ENCODE measurements at places on chromosomes 16 and 17.

DNA sequence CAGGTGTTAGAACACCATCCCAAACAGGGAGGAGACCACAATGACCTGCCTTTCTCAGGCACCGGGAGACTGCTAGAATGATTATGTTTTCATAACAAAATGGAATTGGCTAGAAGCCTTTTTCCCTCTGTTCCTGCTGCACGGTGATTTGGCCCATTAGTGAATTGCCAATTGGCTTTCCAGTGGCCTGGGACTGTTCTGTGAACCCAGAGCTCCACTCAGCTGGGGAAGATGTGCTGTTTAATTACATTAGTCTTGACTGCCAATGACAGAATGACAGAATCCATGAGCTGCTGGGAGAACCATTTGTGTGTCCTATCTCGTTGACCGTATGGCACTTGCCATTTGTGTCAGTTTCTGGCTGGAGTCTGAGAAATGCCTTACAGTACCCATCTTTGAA lies 242.9 kb downstream of the CDH11 start:
- DNase-seq: no peak

- DNase-seq: no peak
These were observed 42.7 kb downstream of the NT5M start for GRCh38 chr17:17345686-17346427.

DNA sequence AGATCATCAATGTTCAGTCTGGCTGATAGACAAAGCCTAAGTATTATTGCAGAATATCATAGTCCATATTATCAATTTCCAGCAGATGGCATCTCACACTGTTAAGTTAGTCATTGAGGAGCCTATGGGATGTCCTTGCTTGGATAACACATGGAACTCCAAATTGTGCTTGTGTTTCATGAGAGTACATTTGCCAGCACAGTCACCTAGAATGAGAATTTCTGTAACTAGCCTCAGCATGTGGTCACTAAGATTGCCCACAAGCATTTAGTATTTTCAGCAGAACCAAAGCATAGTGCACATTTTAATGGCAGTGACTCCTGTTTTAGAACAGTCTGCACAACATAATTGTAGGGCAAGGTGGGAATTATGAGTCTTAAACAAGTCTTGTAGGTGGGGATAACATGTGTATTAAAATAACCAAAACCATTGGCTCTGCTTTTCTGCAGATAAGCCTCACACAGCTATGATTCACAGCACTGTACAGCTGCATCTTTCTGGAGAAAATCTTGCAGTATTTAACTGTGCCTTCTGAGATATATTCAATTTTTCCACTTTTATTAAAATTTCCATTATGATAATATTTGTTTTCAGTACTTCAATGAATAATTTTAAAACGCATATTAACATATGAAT lies 882.8 kb upstream of the SOX9 start:
- DNase-seq: no peak

GRCh38 chr17:44190481-44190880 lies 3.7 kb downstream of the TMUB2 start:
- no peak for DNase-seq

DNA sequence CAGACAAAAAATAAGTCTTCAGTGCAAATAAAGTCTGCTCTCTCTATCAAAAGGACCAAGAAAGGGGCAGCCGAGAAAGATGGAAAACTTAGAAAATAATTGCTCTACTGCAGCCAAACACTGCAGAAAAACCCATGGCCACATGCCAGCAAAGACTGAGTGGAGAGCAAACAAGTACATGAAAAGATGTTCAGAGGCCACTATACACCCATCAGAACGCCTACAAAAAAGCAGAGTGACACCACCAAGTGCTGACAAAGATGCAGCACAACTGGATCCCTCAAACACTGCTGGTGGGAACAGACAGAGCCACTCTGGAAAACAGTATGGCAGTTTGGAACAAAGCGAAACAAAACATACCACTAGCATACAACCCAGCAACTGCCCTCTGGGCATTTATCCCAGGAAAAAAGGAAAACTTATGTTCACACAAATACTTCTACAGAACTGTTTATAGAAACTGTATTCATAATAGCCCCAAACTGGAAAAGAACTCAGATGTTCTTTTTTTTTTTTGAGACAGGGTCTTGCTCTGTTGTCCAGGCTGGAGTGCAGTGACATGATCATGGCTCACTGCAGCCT lies 36.7 kb downstream of the KIAA0753 start:
- DNase-seq: no peak

DNA sequence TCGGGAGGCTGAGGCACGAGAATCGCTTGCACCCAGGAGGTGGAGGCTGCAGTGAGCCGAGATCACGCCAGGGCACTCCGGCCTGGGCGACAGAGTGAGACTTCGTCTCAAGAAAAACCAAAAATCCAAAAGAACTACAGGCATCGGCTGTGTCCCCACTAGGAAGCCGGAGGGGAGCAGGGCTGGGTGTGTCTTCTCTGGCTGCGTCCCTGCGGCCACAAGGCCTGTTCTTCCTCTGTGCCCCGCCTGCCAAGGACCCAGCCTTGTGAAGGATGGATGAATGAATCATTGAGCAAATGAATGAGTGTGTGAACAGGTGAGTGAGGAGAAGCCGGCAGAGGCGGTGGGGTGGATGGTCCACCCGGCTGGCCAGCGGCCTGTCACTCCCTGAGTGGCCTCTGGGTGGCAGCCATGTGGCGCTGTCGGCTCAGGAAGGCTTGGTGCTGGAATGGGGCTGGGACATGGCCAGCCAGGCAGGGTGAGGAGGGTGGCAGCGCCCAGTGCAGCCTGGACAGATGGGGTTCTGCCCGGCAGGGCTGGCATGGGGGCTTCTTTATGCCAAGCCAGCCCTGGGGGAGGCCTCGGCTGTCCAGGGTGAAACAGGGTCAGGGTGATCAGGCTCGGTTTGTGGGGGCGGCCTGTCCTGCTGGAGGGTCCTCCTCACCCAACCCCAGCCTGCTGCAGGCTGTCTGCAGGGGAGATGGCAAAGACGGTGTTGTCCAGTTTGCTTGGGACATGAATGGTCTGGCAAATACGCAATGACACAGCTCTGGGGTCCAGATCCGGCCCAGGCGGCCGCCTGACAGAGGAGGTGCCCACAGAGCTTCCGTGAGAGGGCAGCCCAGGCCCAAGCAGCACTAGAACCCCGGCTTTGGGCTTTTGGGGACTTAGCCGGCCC lies 21.7 kb downstream of the SLC25A10 start:
- DNase-seq: peak; percentile 69

GRCh38 chr17:32546031-32546444 lies 59.2 kb downstream of the CDK5R1 start:
- no peak for DNase-seq

DNA sequence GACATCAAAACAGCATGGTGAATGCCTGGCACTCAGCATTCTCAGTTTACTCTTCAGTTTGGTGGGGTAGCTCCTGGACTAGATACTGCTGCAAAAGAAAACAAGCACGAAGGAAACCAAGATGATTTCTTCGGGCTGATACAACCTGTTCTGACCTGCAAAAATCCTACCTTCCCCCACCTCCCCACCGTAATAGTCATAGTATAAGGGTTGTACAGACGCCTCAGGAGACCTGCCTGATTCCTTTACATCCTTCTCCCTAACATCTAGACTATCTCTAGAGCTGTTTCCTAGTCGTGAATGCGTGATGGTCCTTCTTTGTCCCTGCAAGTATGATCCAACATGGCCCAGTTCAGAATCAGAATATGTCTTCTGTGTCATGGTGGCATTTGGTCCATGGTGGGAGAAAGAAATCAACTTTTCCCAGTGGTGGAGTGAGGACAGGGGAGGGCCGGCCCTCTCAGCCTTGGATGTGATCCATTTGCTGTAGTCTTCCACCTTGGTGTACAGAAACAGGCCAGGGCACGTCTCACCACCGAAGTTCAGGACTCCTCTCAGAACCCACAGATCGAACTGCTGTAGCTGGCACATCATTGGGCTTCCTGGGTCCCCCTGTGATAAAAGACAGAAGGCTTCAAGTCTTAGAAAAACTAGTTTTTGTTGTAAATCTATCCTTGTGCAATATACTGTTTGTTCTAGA lies 14.5 kb downstream of the PRSS54 start:
- no peak for DNase-seq

DNA sequence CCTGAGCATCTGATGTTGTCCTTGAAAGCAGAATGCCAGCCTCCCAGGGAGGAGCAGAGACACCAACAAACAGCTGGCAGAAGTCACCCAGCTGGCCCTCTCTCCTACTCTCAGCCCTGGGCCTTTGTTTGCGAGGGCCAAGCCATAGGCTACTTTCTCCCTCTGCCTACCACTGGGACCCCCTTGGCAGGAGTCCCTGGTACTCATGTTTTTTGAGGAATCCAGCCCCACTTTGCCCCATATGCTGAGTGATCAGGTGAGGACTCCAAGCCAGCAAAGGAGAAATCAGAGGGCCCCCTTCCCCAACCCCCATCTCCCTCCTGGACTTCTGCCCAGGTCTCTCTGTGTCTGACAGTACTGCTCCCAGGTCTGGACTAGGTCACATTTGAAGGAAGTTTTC lies 121.9 kb downstream of the USP31 start:
- DNase-seq: no peak

DNA sequence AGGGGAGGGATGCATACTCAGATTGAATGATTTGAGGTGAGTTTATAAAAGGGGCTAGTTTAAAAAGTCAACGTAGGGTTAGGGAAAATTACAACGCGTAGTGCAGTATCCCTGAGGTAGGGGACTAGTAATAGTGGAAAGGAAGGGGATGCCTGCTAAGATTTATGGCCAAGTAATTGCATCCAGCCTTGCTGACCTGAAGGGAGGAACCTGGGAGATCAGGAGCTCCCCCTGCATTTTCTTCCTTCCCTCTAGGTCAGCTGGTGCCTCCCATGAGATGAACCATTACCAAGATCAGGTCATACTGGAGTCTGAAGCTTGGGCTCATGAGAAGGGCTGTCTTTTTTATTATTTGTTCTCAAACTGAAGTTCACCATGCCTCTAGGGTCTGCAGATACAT lies 606.6 kb downstream of the TMEM114 start:
- DNase-seq: no peak

DNA sequence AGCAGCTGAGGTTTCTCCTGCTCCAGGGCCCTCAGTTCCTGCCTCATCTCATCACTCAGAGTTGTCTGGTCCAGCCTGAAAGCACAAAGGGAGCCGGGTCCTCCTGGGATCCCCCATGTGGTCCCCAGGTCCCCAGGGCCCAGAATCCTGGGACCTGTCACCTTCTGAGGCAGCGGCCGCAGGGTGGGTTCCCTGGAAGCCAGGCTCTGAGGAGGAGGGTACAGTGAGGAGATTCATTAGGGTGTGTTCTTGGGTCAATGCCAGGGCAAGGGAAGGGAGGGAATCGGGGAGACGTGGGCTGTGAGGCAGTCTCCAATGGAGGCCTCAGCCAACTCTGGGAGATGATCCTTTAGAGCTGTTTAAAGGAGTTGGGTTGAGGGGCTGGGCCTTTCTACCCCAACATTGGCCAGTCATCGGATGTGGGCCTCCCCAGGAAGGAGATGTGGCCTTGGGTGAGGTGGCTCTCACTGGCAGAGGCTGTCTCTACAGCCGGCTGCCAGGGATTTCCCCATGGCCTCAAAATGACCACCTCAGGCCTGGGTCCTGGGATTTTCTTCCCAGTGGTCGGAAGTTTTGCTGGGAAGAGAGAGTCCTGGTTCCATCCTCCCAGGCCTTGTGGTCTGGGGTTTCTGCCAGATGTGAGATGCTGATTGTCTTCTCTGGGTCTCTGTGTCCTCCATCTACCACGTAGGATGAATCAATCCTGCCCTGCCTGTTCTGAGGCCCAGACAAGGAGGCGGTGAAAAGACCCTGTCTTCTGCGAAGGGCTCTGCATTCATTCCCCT lies 47.3 kb downstream of the NLRP1 start:
- DNase-seq: no peak

- no peak for DNase-seq
These were observed 4.6 kb downstream of the CCDC102A start for GRCh38 chr16:57531635-57532265.

- peak; percentile 48 for DNase-seq
These were observed 176.2 kb upstream of the FAM20A start for GRCh38 chr17:68777243-68777855.

GRCh38 chr17:66570447-66571195 lies 264.3 kb upstream of the CACNG5 start:
- no peak for DNase-seq

DNA sequence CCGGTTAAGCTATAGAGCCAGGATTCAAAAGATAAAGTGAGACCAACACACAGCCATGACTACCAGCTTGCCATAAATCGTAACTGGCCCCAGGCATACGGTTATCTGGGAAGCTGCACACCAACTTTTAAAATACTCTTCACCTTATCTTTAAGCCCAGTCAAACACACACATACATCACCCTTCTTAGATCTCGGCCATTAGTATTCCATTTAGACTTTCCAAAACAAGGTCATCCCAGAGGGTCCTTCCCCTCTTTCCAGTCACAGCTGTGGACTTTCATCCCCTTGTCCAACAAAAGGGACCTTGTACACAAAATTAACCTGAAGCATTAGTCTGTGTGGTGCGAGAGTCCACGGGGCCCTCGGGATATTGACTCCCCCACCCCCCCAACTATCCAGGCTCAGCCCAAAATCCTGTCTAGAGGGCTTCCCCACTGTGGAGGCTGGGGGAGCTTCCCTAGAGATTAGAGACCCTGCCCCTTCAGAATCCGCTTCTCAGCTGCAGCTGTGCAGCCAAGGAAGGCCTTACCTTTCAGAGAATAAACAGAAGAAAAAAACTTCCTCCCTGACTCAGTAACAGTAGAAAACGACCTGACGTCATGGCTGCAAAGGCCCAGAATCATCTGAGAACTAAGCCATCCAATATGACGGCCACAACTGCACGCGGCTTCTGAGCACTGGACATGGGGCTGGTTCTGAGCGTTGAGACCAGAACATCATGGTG lies 9.9 kb downstream of the ZFHX3 start:
- no peak for DNase-seq

GRCh38 chr16:17532338-17532995 lies 61.7 kb upstream of the XYLT1 start:
- no peak for DNase-seq

GRCh38 chr17:33550261-33550660 lies 257.2 kb upstream of the ASIC2 start:
- DNase-seq: no peak

DNA sequence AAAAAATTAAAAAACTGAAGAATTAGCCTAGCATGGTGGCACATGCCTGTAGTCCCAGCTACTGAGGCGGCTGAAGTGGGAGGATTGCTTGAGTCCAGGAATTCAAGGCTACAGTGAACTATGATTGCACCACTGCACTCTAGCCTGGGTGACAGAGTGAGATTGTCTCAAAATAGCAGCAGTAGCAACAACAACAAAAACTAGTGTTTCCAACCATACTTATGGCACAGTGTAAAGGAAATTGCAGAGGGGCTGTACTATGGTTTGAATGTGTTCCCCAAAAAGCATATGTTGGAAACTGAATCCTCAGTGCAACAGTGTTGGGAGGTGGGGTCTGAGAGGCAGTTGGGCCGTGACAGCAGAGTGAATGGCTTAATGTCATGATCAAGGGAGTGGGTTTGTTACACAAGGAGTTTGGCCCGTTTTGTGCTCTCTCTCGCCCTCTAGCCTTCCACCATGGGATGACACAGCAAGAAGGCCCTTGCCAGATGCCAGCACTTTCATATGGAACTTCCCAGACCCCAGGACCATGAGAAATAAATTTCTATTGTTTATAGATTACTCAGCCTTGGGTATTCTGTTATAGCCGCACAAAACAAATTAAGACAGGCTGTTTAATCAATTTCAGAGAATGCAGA lies 70.0 kb downstream of the PGS1 start:
- no peak for DNase-seq

- DNase-seq: no peak
These were observed 174.8 kb downstream of the RPTOR start for GRCh38 chr17:80719449-80719848.
